ENCODE measurements at places on chromosomes 1 and 21. TPM values are rescaled to one million over a fixed set of nuclear protein-coding genes. Genes with fewer than 3 reads are reported as not detected.

GRCh38 chr1:160630523-160631451 lies 16.1 kb downstream of the SLAMF1 start:
- no peak for DNase-seq

GRCh38 chr1:85587841-85588240 lies 7.3 kb downstream of the CCN1 start:
- DNase-seq, result no peak

GRCh38 chr1:8004113-8004802 lies 21.9 kb downstream of the ERRFI1 start:
- DNase-seq, result no peak

GRCh38 chr1:187920976-187921375 lies 1092.2 kb downstream of the PLA2G4A start:
- no peak for DNase-seq

GRCh38 chr21:42189860-42190485 lies 29.0 kb upstream of the ABCG1 start:
- DNase-seq, result no peak

DNA sequence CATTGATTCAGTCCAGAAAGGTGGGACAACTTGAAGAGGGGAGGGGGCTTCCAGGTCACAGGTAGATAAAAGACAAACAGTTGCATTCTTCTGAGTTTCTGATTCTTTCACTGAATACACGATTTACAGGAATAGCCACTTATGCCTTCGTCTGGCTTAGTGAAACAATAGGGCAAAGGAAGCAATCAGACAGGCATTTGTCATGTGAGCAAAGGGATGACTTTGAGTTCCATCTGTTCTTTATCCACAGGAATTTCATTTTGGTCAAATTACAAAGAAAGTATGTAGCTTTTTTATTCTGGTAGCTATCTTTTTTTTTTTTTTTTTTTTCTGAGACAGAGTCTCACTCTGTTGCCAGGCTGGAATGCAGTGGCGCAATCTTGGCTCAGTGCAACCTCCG lies 202.5 kb downstream of the TTLL7 start:
- DNase-seq, result no peak

- DNase-seq, result no peak
Measured at GRCh38 chr1:24965571-24965930, 35.5 kb upstream of the RUNX3 start.

GRCh38 chr1:208604295-208604694 lies 360.1 kb upstream of the PLXNA2 start:
- DNase-seq, result no peak

DNA sequence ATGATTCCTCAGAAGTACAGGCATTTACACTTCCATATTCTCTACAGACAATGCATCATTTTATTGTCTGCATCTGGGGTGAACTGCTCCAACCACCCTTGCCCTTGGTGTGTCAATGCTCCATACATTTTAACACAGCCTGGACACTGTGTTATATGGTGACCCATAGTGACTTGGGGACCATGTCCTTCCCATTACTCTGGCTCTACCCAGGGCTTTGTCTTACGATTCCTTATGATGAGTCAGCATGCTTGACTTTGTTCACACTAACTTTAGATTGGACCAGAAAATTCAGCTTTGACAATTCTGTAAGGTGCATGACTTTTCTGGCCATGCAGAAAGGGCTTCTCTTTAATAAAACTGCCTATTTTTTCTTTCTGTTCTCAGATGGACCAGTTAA lies 6.8 kb upstream of the OVAAL start:
- no peak for DNase-seq

- DNase-seq, result no peak
Measured at GRCh38 chr1:243938208-243938607, 88.2 kb upstream of the AKT3 start.

DNA sequence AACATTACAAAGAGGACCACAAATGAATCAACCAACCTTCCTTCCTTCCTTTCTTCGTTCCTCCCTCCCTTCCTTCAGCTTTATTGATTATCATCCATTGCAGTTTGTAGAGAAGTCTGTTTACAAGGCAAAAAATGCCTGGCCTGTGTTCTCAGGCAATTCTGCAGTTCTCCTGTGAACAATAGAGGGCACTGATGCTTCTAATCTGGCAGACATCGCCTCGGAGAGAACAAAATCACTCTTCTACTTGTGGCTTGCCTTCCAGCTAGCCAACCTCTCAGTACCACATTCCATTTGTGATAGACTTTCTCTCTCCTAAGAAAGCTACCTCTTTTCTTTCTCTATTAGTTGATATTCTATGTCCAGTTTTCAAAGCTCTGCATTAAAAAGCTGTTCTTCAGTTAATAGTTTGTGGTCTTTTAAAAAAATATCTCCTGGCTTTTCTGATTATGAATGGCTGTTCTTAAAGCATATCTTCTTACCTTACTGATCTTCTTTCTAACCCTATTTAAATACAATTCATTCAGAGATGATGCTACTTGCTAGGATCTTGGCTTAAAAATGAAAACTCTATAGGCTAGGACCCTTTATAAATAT lies 26.9 kb upstream of the ESRRG start:
- DNase-seq, result no peak

GRCh38 chr21:17488620-17489019 lies 24.2 kb upstream of the CXADR start:
- DNase-seq, result no peak

GRCh38 chr1:189357317-189357716 lies 1120.3 kb downstream of the BRINP3 start:
- no peak for DNase-seq

GRCh38 chr1:13661539-13661938 lies 38.4 kb upstream of the PRDM2 start:
- no peak for DNase-seq

DNA sequence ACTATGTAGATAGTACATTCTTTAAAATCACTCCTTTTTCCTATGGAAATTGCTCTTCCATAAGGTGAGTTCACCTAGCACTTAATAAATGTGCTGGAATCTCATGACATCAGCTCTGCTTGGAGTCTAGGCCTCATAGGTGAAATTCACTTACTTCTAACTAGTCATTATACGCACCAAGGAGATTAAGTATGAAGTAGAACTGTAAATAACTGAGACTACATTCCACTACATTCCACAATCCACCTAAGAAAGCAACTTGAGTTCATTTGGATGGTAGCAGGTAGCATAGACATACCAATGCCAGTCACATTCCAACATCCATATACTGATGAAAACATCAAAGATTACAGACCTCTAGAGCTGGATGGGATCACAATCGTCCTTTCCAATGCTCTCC lies 64.3 kb downstream of the NIBAN1 start:
- no peak for DNase-seq

DNA sequence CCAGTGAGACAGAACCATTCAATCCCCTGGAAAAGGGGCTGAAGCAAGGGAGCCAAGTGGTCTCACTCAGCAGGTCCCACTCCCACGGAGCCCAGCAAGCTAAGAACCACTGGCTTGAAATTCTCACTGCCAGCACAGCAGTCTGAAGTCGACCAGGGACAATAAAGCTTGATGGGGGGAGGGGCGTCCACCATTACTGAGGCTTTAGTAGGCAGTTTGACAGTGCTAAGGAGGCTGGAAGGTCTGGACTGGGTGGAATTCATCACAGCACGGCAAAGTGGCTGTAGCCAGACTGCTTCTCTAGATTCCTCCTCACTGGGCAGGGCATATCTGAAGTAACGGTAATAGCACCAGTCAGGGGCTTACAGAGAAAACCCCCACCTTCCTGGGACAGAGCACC lies 105.4 kb upstream of the GORAB start:
- no peak for DNase-seq

DNA sequence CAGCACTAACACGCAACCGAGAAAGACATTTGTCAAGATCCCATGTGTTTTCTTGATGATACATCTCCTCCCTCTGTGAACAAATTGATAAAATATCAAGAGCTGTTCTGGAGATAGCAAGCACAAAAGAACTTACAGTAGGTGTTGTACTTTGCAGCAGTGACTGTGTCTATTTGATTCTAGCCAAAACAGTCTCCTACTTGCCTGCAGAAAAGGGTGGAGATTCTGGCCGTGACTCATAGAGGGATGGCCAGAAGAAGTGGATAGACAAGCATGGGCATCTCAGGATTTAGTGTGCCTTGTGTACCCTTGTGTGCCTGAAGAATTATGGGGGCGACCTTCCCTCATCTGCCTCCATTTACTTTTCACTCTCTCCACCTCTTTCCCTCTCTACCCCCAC lies 458.4 kb upstream of the LRRC7 start:
- no peak for DNase-seq

GRCh38 chr1:23574265-23574754 lies 15.0 kb upstream of the ID3 start:
- no peak for DNase-seq

DNA sequence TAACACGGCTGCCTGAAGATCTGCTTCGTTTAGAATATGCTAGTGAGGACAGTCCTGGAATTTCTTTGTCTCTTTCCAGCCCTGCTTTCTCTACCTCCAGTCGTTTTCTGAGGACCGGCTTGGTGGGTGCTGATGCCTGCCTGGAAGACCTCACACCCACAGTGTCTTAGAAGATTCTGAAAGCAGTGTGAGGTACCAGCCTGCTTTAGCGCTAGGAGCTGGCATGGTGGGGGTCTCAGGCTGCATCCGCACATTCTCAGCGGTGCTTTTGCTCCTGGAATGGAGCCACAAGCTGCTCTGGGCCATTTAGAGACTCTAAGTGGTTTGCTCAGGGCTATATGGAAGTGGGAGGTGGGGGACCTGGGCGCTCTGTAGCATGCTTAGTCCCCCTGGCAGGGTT lies 61.4 kb downstream of the CD247 start:
- no peak for DNase-seq

- no peak for DNase-seq
Measured at GRCh38 chr1:238675221-238675620, 711.1 kb upstream of the CHRM3 start.

DNA sequence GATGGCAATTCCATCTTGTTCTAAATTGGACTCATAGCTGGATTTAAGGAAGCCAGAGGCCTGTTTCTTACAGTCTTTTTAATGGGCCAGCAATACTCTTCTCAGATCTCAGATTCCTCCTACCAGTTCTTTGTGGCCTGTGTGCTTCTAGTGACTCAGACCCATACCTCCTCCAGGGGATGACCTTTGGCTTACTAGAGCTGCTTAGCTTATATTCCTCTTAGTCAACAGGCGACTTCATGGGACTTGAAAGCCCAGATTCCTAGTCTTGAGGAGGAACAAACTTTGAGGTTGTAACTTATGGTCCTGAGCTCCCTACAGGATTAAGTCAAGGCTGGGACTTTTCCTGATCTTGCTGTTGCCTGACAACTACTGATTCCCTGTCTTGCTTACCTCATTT lies 12.4 kb upstream of the PAPPA2 start:
- no peak for DNase-seq

DNA sequence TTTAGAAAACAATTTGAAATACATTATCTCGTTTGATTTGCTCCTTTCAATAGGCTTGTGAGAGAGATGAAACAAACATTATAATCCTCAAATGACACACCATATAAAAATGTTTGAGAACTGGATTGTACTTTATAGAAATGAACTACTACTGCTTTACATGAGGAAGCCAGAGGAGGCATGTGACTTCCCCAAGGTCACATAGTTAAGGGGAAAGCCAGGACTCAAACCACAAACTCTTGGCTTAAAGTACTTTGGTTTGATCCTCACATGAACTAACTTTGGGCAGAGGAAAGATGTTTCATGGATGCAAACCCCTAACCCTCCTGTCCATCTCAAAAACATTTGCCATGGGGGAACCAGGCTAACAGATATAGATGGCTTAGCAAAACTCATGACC lies 4.7 kb downstream of the ARHGEF11 start:
- no peak for DNase-seq

PRMT2 gene
- 81.0 TPM for total RNA-seq

C1orf185 gene
- total RNA-seq, result not detected

C1orf53 gene
- not detected for total RNA-seq

RHEX gene
- 1.5 TPM for total RNA-seq

KRTAP6-1 gene
- not detected for total RNA-seq

CNKSR1 gene
- total RNA-seq, result 0.96 TPM

TRIM46 gene
- total RNA-seq, result 1.1 TPM

CFAP141 gene
- total RNA-seq, result not detected

CLCA1 gene
- total RNA-seq, result not detected

POGZ gene
- total RNA-seq, result 44.1 TPM

IQGAP3 gene
- total RNA-seq, result 0.19 TPM

GPR37L1 gene
- total RNA-seq, result not detected
